SIG-M5 (cell line): ENCODE measurements at places on chromosomes 12 and 14.

DNA sequence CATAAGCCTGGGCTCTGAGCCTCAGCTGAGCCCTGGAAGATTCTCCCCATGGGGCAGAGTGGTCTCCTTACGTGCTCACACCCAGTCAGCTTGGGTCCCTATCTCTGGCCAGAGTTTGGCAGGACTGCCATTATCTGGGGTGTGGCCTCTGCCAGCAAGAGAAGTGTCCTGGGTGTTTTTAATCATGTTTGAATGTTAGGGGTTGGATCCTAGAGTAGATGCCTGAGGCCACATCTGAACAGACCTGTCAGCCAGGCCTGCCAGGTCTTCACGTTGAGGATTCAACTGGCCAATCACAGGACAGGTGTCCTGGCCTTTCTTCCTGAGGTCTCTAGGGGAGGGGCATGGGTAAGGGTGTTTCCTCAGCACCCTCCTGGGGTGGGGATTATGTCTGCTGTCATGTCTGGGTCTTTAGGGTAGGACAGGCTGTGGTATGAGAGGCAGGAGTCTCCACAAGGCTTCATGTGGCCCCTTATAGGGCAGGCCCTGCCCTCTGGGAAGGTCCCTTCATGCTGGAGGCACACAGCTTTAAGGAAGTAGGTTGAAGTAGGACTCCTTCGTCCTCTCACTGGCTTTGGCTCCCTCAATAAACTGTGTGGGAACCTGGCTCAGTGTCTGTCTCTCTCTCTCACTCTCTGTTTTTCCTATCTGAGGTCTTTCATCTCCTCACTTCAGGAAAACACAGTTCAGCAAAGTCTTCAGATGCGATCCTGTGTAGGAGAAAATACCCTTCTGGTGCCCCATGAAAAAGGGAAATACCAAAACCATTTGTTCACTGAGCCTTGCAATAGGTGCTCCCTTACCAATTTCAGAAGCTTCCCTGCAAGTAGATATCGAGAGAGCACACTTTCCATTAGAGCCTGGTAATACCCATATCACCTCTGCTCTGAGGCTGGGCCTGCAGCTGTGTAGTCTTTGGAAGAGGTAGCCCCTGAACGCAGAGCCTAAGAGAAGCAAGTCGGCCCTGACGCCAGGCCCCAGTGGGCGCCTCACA is 6.7 kb upstream of the FITM1 start:
- DNase-seq: no peak

DNA sequence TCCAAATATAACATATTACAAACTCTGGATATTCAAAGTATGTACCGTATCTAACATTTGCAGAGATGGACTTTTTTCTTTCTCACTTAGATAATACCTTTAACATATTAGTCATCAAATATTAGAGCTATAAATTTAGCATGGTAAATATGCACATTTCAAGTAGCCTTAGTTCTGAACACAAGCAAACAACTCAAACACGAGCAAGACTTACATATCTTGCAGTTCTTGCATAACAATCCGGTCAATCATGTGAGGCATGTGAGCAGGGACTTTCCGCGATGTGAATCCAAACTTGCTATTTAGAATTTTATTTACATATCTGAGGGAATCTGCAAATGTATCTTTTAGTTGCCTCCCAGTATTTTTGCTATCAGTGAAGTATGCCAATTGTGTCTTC is 22.1 kb upstream of the SYCP3 start:
- DNase-seq: no peak

- no peak for DNase-seq
Measured at GRCh38 chr12:130922511-130922953, 31.2 kb upstream of the ADGRD1 start.

DNA sequence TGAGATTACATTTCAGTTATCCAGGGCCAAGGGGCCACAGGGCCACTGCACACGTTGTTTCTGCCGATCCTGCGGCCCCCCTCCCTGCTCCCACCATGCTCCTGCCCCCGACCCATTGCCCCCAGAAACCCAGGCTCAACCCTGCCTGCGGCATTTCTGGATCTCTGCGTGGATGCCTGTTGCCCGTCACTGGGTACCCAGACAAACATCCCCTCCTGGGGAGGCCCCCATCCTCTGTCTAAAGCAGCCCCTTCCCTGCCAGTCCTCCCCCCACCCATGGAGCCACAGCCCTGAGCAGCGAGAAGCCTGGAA is 326.4 kb upstream of the SFSWAP start:
- no peak for DNase-seq

- no peak for DNase-seq
Measured at GRCh38 chr12:53193040-53193439, 12.3 kb upstream of the CSAD start.

- DNase-seq: no peak
Measured at GRCh38 chr14:30142216-30142615, 214.6 kb upstream of the PRKD1 start.

DNA sequence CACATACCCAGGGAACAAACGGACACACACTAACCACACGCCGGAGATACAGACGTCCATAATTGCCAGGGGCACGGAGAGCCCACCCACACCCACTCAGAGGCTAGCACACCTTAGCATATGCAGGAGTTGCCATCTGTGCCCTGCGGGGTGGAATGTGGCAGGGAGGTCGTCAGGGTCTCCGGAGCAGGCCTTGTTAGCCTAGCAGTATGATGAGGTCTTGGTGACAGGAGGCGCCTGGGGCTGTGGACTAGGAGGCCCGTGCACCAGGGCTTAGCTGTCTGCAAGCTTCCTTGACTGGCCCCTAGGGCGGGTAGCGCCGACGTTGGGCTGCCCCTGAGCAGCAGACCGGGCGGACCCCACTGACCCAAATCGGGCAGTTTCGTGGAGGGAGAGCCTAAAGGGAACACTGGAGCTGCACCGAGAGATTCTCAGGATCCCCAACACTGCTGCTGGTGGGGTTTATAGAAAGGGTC is 10.0 kb downstream of the STAC3 start:
- DNase-seq: no peak

DNA sequence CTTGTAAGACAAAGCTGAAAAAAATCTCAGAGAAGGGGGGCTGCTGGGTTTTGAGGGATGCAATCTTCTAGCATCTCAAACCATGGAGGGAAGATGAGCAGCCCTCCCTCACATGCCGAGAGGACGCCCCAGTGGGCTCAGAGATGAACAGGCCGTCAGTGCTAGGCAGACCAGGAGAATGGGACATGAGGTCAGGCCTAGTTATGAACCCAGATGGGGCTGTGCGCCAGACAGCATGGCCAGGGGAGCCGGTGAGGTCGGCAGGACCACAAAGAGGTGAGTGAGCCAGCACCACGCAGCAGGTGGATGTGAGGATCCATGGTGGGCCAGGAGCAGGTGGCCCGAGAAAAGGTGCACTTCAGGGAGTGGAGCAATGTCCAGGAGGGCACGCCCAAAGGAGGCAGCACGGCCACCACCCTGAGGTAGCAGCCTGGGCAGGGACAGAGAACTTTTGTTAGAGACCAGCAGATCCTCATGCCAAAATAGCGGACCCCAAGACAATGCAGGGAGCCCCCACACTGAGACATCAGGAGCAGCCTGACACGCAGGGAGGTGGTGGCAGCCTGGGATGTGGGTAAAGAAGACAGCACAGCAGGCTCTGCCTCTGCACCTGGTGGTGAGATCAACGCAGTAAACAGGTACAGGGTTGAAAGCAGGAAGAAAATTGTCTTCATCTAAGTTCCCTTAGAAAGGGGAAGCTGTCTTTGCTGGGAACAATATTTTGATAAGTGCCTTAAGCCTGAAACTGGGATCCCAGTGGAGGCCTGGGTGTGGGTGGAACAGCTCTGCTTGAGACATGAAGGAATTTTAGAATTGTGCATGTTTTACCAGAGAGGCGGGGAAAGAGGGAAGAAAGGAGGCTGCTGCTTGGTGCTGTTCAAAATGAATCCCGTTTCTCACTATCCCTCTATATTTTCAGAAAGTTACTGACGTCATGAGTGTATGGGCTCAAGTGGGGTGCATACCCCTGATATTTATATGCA is 17.8 kb upstream of the MCRS1 start:
- no peak for DNase-seq

DNA sequence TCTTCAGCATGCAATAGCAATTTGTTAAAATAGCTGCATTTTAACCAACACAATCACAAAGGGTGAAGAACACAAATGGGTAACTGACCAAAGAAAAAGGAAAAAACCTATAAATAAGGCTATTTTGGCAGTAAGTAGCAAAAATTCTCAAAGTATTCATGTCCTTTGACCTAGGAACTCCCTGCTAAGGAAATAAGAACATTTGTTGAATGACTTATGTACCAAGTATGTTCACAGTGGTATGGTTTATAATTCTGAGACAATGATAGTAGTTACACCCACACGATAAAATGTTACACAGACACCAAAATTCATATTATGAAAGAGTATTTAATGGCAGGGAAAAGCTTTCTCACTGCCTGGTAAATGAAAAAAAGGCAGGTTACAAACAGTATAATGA is 16.9 kb downstream of the CCDC88C start:
- no peak for DNase-seq

- DNase-seq: no peak
Measured at GRCh38 chr12:131943389-131943788, 6.4 kb upstream of the EP400 start.

DNA sequence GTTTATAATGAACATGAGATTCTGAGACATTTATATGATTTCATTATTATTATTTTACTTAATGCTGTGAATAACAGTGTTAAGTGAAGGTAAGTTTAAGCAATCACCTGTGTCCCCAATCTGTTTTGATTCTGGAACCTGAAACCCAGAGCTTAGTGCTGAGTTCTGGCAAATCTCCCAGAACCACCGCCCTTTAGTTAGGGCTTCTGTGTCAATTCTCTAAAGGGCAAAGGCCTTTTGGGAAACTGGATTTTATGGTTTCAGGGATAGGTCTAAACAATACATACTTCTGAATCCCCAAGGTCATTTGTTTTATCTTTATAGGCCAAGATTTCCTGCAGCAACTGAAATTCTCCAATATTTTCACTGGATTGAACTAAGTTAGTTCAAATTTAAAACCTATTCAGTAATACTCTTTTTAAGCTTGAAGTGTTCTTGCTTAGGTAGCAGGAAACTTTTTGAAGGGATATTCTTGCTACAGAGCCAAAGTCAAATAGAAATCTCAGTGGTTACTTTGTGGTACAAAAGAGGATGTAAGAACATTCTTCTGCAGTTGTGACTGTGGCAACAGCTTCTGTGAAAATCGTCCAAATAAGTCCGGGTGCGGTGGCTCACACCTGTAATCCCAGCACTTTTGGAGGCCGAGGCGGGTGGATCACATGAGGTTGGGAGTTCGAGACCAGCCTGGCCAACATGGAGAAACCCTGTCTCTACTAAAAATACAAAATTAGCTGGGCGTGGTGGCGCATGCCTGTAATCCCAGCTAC is 10.0 kb upstream of the PKP2 start:
- DNase-seq: no peak

- no peak for DNase-seq
Measured at GRCh38 chr14:50559990-50560930, at the start of gene ATL1. TSS of gene ATL1 (plus strand) at chr14:50560145. CDS start at chr14:50560266, 121 bp downstream.

- no peak for DNase-seq
Measured at GRCh38 chr12:91361864-91362263, 179.2 kb upstream of the DCN start.

- DNase-seq: no peak
Measured at GRCh38 chr12:67909091-67909531, 80.1 kb upstream of the IFNG-AS1 start.

GRCh38 chr12:91980389-91980821 is 165.2 kb downstream of the BTG1 start:
- DNase-seq: no peak

GRCh38 chr12:19657118-19657731 is 217.9 kb downstream of the AEBP2 start:
- DNase-seq: no peak

GRCh38 chr12:131260954-131261353 is 307.2 kb downstream of the ADGRD1 start:
- DNase-seq: no peak

- DNase-seq: no peak
Measured at GRCh38 chr14:101969481-101969880, 5.1 kb downstream of the DYNC1H1 start.

GRCh38 chr12:60100160-60100559 is 504.3 kb downstream of the SLC16A7 start:
- no peak for DNase-seq

- DNase-seq: no peak
Measured at GRCh38 chr12:33427071-33427470, 12.5 kb downstream of the SYT10 start.

GRCh38 chr12:72272731-72273498 is 745 bp downstream of the TRHDE start:
- DNase-seq: no peak

GRCh38 chr12:59803735-59804134 is 207.9 kb downstream of the SLC16A7 start:
- DNase-seq: no peak

GRCh38 chr14:32933629-32934072 is 5.0 kb upstream of the NPAS3 start:
- no peak for DNase-seq

DNA sequence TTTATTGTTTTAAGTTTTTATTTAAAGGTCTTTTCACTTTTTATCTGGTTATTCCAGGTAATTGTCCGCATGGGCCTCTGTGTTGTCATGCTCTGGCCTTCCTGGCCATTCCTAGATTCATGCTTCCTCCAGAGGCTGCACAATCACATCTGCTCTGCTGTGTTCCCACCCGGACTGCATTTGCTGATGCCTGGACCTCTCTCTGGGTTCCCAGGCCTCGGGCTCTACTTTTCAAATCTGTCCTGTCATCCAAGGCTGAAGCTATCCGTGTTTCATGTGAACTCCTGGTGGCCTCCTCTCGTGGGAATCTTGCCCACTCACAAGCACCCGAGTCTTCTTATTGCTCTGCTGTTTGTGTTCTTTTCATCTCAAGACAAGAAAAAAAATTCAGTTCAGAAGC is 16.1 kb upstream of the VDR start:
- no peak for DNase-seq

- DNase-seq: no peak
Measured at GRCh38 chr12:52650520-52651081, 1.4 kb downstream of the KRT2 start.

GRCh38 chr12:108119126-108119973 is 9.7 kb upstream of the WSCD2 start:
- no peak for DNase-seq

GRCh38 chr14:26395726-26396125 is 202.1 kb downstream of the NOVA1 start:
- no peak for DNase-seq

- no peak for DNase-seq
Measured at GRCh38 chr12:90100579-90100978, 391.9 kb upstream of the ATP2B1 start.
